H7 (cell line): ENCODE measurements at places on chromosomes 4 and X.

DNA sequence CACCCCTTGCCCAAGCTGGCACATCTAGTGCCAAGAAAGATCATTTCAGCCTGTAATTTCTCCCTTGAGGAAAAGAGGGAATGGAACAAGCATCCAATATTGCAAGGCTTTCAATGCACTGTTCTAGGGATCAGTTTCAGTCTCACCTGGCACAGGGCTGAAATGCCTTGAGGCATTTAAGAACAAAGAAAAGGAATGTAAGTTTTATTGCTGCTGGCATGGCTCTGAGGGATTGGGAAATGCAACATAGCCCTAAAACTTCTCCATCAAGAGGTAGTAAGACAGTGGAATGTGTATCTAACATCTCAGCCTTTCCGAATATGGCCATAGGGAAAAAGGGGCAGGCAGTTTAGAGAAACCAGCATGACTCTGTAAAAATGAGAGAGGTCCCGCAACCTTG, 732.6 kb upstream of the LCORL start:
- DNase-seq = no peak

DNA sequence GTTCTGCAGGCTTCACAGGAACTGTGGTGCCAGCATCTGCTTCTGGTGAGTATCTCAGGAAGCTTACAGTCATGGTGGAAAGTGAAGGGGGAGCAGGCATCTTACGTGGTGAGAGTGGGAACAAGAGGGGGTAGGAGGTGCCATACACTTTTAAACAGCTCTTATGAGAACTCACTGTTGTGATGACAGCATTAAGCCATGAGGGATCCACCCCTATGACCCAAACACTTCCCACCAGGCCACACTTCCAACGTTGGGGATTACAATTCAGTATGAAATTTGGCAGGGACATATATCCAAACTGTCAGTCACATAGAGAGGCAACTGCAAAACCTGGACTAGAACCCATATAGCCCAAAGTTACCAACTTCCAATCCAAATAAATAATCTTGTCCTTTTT, 43.1 kb upstream of the ZCCHC12 start:
- DNase-seq = no peak

DNA sequence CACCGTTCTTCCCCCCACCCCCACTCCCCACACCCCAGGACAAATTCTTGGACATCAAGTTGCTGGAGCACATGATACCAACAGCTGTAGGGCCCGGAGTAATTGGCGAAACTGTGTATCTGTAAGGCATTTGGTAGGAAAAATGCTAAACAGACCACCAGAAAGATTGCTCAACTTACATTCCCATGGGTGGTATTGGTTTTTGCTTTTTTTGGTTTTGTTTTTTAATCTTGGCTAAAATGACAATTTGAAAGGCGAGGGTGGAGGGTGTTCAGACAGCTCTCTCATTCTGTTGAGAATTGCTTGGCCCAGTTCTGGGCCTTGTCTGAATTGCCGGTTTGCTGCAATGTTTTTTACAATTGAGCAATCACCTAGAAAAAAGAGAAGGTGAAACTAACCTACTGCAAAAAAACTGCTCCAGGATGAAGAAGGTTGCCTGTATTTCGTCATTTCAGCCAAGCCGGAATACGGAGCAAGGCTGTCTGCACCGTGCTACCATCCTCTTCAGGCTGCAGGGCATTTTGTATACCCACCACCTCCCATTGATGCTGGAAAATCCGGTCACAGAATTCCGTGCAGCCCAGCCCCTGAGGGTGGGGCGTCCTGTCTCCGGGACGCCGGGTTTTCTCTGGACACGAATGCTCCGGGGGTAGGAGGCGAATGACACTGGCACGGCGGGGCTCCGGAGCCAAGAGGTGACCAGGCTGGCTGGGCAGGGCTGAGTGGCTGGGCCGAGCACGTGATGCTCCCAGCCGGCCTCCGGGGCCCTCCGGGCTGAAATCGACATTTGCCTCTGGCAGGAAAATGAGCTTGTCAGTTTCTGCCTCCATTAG, at the start of gene CLCN4:
Gene CLCN4, plus strand, starts transcription at position 777 of the 833 bp plus-strand sequence. CDS start 28,058 bp downstream, outside the sequence.
- DNase-seq = peak; percentile 94

- no peak for DNase-seq
Observed at GRCh38 chr4:40915318-40916217, 165.8 kb downstream of the NSUN7 start.

DNA sequence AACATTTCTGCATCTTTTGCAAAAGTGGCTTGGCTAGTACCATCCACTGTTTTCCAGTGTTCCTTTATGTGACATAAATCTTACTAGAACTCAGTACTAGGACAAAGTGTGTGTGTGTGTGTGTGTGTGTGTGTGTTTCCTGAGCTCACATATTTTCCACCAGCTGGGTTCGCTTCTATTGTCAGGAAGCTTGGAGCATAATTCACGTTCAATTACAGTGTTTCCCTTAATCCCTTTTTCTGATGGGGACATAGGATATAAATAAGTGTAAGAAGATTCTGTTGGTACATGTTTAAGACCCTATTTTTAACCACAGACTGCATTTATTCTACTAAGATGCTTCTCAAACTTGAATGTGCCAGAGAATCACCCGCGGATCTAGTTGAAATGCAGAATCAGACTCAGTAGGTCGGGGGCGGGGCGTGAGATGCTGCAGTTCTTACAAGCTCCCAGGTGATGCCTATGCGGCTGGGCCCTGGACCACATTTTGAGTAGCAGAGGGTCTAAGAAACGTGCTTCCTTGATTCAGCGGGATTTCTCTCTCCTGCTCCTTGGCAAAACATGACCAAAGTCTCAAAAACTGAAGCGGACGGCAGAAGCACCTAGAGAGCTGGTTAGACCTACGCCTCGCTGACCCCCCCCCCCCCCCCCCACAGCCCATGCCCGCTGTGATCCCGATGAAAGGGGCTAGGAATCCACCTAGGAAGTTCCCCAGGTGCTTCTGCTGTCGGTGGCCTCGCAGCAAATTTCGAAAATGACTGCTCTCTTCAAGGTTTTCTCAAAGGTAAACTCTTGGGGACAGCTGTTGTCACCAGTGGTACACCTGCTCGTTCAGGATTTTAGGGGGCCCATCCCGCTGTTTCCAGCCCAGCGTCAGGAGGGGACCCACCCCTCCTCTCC, 797 bp downstream of the CD99L2 start:
- peak; percentile 71 for DNase-seq

DNA sequence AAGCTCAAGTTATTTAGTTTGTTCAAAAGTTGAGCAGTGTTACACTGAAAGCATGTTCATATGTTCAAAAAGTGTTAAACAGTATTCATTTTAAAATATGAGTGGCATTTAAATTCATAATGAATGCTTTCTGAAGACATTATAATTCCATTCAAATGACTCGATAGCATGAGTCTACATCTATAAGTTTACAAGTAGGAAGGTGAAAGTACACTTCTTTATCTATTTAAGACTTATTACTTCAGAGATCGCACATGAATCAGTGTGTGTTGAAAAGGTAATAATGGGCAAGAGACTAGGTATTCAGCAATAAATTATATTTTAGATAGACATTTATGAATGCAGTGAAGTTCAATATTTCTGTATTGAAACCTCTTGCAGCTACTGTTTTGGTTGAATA, 456.1 kb downstream of the GRXCR1 start:
- DNase-seq = no peak
